ENCODE measurements at places on chromosomes 3 and 15.

DNA sequence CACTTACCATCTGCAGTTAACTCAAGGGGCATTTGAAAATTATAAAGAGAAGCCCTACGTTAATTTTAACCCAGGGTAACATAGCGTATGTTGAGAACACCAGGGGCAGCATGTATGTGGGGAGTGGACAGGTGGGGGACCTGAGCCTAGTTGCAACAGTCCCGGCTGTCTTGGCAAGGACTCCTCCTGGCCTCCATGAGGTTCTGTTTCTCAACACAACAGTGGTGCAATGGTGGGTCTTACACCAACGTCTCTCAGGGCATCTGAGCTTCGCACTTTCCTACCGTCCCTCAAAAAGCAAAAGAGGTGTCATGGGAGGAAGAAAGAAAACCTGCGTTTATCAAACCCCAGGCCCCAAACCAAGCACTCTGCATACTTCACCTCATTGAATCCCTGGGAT lies 50.6 kb downstream of the MGLL start:
- H3K4me3 ChIP-seq = no peak overlapping the region
- no peak overlapping the region for H3K27ac ChIP-seq
- H3K27me3 ChIP-seq = no peaks in the 10 kb centered on the region
- H3K36me3 ChIP-seq = no peaks in the 10 kb centered on the region
- no peak for DNase-seq

GRCh38 chr3:197327701-197328100 lies 29.3 kb upstream of the DLG1 start:
- no peaks in the 10 kb centered on the region for H3K27me3 ChIP-seq
- H3K27ac ChIP-seq = no peak overlapping the region
- no peaks in the 10 kb centered on the region for H3K4me1 ChIP-seq
- no peak for DNase-seq
- H3K36me3 ChIP-seq = no peaks in the 10 kb centered on the region
- no peak overlapping the region for H3K4me3 ChIP-seq

DNA sequence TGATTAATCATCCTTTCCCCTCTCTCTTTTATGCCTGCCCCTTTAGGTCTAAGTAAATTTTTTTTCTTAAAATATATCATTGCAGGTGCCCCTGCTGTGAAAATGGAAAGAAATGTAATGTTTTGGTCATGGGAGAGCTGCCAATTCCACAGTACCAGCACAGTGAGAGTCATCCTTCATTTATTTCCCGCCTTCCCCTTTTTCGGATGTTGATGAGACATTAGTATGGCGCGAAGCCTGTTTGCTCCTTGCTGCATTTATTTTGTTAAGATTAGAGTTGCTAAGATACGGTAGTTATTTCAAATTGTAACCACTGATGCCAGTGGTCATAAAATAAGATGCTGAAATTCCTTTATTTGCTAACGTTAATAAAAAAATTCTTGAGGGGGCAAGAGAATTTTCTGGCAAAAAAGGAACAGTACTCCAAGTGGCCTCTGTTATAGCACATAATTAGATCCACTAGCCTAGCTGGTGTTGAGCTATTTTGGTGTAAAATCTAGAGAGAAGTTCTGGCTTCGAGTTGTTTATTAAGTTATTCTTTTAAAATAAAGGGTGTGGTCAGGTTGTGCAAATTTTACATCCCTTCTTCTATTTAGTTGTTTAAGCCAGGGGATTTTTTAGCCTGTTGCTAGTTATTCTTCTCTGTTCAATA lies 62.8 kb downstream of the MDFIC2 start:
- no peak overlapping the region for H3K27ac ChIP-seq
- H3K36me3 ChIP-seq = no peaks in the 10 kb centered on the region
- H3K27me3 ChIP-seq = no peaks in the 10 kb centered on the region
- no peak overlapping the region for H3K4me3 ChIP-seq

- no peak for DNase-seq
- H3K27ac ChIP-seq = no peak overlapping the region
- no peak overlapping the region for H3K4me3 ChIP-seq
- H3K36me3 ChIP-seq = no peaks in the 10 kb centered on the region
- no peaks in the 10 kb centered on the region for H3K27me3 ChIP-seq
- H3K4me1 ChIP-seq = no peaks in the 10 kb centered on the region
Observed at GRCh38 chr3:69579306-69580041, 159.8 kb upstream of the MITF start.

- H3K27ac ChIP-seq = no peak overlapping the region
- no peak overlapping the region for H3K4me3 ChIP-seq
- H3K36me3 ChIP-seq = no peaks in the 10 kb centered on the region
- no peaks in the 10 kb centered on the region for H3K27me3 ChIP-seq
Observed at GRCh38 chr15:57061696-57062095, 143.3 kb downstream of the TCF12 start.

DNA sequence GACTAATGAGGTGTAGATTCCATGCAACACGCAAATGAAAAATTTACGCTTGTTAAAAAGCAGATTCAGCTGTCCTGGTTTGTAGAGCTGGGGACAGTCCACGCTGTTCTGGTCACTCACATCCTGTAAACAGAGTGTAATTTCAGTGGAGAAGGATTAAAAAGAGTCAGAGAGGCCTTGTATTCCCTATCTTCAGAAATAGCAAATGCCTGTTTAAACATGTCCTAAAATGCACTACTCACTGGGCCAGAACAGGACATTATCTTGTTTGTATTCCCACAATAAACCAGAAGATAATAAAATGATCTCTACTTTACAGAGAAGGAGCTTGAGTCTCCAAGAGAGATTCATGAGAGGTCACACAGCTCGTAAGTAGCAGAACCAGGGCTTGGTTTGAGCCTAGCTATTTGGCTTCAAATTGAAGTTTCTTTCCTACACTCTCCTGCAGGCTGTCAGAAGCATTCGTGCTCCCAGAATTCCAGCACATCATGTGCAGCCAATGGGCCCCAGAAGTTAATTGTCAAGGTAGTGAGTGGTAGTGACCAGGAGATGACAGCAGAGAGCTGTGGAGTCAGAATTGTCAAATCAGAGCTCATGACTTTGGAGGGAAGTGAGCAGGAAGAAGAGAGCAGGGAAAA lies 242.5 kb downstream of the ATP8B4 start:
- peaks cover 2% of the 10 kb centered on the region for H3K4me1 ChIP-seq
- H3K27ac ChIP-seq = no peak overlapping the region
- no peaks in the 10 kb centered on the region for H3K27me3 ChIP-seq
- no peaks in the 10 kb centered on the region for H3K36me3 ChIP-seq

DNA sequence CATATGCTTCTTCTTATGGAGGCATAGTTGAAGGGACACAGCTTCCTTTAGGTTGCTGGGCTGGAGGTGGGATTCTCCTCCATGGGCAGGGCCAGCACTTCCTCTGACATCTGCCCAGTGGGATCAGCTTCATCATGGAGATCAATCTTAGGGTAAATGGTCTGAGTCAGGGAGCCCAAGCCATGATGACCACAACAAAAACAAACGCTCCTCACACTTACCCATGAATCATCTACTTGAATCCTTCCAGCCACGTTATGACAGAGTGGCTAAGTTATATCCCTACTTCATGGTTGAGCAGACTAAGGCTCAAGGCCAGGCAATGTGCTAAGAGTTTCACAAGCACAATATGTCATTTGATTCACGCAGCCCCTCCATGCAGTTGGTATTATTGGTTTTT lies 87.2 kb upstream of the NMNAT3 start:
- no peak for DNase-seq
- H3K4me3 ChIP-seq = no peak overlapping the region

DNA sequence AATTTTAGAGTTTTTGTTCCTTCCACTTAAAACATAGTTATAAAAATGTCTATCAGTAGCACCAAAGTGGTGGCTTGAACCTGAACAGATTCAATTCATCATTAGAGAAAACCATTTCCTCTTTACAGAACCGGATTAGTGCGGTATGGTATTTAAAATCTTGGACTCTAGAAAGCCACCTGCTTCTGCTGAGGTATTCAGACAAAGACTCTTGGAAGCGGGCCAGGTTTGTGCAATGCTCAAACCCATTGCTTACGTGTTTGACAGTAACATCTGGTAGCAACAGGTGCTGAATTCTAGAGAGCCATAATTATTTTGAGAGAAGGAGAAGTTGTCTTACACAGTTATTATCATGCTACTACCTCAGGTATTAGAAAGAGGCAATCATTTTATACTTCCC lies 290.5 kb downstream of the NAALADL2 start:
- H3K36me3 ChIP-seq = no peaks in the 10 kb centered on the region
- H3K27me3 ChIP-seq = no peaks in the 10 kb centered on the region
- DNase-seq = no peak
- no peak overlapping the region for H3K27ac ChIP-seq
- no peaks in the 10 kb centered on the region for H3K4me1 ChIP-seq

DNA sequence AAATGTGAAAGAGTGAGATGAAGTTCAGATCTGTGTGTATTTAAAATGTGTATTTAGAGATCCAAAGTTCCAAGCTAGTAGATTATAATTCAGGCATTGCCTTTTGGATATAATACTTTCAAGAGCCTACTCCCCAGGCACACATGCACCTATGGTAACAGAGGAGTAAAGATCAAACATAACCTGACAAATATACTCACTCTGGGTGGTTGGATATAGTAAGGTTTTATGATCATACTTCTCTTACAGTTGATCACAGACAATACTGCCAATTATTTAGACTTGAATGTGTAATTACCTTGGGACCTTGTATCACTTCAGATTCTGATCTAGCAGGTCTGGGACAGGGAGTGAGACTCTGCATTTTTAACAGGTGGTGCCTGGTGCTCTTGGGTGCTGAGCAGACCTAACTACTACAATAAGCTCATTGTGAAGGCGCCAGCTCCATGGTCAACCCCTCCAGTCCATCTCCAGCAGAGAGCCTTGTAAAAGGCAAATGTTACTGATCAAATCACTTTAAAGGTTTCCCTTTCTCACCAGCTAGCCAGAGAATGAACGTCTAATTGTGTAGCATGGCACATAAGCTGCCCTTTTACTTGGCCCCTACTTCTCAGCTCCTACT lies 55.5 kb downstream of the NBEAL2 start:
- no peak overlapping the region for H3K27ac ChIP-seq
- no peaks in the 10 kb centered on the region for H3K4me1 ChIP-seq
- H3K27me3 ChIP-seq = no peaks in the 10 kb centered on the region
- H3K4me3 ChIP-seq = no peak overlapping the region
- no peak for DNase-seq

- DNase-seq = no peak
- H3K27ac ChIP-seq = no peak overlapping the region
- H3K36me3 ChIP-seq = no peaks in the 10 kb centered on the region
- no peaks in the 10 kb centered on the region for H3K4me1 ChIP-seq
- no peak overlapping the region for H3K4me3 ChIP-seq
Observed at GRCh38 chr15:91980502-91981267, 127.2 kb downstream of the SLCO3A1 start.

DNA sequence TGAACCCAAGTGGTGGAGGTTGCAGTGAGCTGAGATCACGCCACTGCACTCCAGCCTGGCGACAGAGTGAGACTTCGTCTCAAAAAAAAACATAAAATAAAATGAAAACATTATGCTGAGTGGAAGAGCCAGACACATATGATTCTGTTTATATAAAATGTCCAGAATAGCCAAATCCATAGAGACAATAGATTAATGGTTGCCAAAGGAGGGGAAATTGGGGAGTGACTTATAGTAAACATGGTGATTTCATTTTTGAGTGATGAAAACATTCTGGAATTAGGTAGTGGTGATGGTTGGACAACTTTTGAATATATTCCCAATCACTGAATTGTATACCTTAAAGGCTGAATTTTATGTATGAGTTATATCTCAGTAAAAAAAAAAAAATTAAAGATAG lies 172.0 kb upstream of the BFSP2 start:
- no peak overlapping the region for H3K4me3 ChIP-seq
- H3K4me1 ChIP-seq = no peaks in the 10 kb centered on the region
- DNase-seq = no peak
- H3K36me3 ChIP-seq = peaks cover 4% of the 10 kb centered on the region
- H3K27me3 ChIP-seq = no peaks in the 10 kb centered on the region
